B cell (primary cell): ENCODE measurements at places on chromosomes 6 and 20. TPM values are rescaled to one million over a fixed set of nuclear protein-coding genes. Genes with fewer than 3 reads are reported as not detected.

The SPACA1 gene
- total RNA-seq, result not detected in 2 replicates

The DEFB115 gene
- total RNA-seq, result not detected in 2 replicates

The ZSCAN12 gene
- total RNA-seq, result 14.8 and 15.6 TPM in 2 replicates

The OR2W1 gene
- total RNA-seq, result not detected in 2 replicates

The B3GAT2 gene
- not detected in 2 replicates for total RNA-seq

The TUBB2B gene
- total RNA-seq, result not detected in 2 replicates

- DNase-seq, result no peak
These were observed 3.4 kb downstream of the EGFL8 start for GRCh38 chr6:32167761-32168262.

- no peak for DNase-seq
These were observed 34.6 kb downstream of the GCNT2 start for GRCh38 chr6:10555625-10556309.

GRCh38 chr6:6392214-6393068 is 72.0 kb upstream of the F13A1 start:
- DNase-seq, result peak; percentile 77

DNA sequence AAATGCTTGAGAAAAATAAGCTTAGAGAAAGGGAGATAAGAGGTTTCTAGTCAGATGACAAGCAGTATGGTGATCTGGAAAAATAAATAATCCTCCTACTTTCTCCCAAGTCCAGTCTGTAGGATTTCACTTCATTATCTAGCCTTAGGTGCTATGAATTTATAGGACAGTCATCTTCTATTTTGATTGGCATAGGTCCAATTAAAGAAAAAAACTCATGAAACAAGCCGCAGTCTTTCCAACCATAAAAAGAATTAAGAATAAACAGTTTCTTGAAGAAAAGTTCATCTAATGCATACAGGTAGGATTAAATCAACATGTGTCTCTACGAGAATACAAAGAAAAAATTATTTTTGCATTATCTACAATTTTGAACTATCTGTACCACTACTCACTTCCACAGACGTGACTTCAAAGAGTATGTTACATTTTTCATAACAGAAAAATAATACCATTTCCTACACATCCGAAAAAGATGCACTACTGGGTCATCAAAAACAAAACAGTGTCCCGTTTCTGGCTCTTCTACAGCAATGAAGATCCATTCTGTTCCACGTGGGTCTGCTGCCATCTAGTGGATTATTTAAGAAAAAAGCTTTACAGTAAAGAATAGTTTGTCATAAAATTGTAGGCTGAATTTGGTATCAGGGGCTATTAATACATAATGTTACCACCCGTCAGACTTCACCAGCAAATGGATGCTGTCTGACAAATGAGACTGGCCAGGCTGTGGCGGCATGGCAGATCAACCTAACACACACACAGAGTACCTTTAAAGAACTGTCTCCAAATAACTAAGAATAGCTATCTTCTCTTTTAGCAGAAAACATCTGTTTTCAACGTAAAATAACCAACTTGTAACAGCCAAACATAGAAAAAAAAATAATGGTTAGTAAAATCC is 28.9 kb downstream of the STX7 start:
- peak; percentile 83 for DNase-seq

GRCh38 chr6:3698021-3698420 is 53.5 kb downstream of the PXDC1 start:
- no peak for DNase-seq

DNA sequence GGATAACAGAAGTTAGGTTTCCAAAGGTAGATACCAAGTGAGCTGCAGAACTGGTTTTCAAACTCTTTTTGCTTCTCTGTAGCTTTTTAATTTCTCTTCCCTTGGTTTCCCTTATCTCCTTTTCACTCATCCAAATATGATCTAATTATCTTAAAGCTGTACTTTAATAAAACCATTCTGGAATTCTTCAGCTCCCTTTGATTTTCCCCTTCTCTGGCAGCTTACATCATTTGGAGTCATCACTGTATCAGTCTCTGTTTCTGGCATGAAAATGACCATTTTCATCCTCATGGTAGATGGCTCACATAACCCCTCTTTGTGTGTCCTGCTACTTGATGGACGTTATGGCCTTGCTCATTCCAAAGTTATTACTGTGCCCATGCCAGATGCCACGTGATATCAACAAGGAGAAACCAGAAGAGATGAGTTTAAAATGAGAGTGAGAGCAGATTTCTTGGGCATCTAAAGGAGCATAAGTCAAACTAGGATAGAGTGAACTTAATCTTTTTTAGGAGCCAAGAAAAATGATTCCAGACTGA is 620.2 kb downstream of the QKI start:
- DNase-seq, result no peak

- peak; percentile 74 for DNase-seq
These were observed 757 bp upstream of the SAMD3 start for GRCh38 chr6:130223508-130223907.

DNA sequence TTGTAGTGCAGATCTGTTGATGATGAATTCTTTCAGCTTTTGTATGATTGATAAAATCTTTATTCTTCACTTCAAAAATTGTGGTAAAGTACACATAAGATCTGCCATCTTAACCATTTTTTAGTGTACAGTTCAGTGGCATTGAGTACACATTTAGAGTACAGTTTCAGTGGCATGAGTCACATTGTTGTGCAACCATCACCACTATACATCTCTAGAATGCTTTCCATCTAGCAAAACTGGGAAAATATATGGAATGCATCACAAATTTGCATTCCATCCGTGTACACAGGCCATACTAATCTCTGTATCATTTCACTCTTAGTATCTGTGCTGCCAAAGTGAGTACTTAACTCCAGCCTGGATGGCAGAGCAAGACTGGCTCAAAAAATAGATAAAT is 28.7 kb downstream of the SIRPD start:
- no peak for DNase-seq

DNA sequence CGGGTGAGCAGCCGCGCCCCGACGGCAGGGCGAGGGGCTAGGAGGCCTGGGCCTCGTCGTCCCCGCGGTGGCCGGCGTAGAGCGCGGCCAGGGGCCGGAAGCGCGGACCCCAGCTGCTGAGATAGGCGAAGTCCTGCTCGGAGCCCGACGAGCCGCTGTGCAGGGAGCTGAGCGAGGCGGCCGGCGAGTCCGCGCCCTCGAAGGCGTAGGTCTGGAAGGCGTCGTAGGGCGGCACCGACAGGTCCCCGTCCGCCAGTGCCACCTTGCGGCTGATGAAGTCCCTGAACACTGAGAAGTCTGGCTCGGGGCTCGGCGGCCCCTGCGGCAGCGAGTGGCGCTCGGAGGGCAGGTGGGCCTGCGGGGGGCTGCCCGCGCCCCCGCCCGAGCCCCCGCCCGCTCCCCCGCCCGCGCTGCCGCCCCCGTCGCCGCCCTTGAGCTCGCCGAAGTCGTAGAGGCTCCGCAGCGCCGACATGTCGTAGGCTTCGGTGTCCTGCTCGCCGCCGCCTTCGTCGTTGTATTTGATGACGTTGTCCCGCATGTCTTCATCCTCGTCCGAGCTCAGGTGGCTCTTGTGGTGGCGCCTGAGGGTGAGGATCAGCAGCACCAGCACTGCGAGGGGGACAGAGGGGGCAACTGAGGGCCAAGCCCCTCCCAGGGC is 56.5 kb downstream of the CD40 start:
- DNase-seq, result peak; percentile 85

- no peak for DNase-seq
These were observed 257.7 kb downstream of the FARS2 start for GRCh38 chr6:5518936-5519491.

- DNase-seq, result no peak
These were observed 11.6 kb downstream of the MAPK13 start for GRCh38 chr6:36141961-36142360.

DNA sequence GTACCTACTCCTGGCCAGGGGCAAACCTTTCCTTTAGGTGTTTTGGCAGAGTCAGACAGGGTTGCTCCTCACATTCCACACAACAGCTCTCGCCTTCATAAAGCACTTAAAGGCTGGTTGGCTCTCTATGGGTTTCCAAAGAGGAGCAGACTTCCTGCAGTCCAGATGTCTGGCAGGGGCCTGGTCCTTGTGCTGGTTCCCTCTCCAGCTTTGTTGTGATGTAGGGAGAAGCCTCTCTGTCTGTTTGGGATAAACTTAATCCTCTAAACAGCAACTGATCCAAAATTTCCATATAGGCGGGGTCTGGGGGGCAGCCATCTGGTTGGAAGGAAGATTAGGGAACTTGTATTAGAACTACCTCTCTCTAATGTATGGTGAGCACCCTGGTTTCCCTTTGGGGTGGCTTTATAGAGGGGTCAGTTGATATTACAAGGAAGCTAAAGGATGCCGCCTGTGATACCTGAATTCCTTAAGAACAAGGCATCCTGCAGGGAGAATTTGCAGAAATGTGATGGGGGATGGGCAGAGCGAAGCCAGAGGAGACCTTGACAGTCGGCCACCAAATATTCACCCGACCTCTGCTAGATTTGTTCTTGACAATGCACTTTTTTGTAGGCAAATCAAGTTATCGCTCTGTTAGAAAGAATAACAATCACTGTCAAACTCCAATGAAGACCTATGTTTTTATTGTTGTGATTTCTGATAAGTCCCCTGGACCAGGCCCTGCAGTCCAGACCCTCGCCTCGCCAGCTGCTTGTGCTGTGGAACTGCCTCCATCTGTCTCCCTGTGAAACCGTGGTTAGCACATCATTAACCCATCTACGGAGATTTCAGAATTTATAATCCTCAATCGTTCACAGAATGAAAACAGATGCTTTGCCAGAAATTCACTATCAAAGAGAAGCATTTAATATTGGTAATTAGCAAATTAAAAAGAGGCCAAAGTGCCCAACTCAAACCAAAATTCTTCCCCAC is 94.0 kb upstream of the RALGAPA2 start:
- no peak for DNase-seq

DNA sequence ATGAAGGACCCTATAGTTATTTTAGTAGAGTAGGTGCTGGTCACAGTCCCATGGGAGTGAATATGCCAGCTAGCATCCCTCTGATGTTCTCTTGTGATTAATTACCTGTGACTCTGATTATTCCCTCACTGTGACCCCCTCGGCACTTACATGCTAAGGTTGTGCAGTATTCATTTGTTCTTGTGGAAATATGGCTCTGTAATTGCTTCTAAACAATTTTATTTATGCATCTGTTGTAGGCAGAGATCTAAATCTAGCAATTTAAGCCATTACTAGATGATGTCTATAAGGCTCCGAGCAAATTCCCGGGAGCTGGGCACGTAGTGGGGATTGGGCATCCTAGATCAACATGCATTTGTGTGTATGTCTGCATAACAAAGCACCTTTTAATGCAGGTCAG is 961.7 kb downstream of the KIF16B start:
- no peak for DNase-seq
